NCI-H1417 (cell line): ENCODE measurements at places on chromosomes 3 and 15.

GRCh38 chr15:66067687-66068086, 185.9 kb downstream of the MEGF11 start:
- DNase-seq: no peak

GRCh38 chr3:39000008-39000450, 51.7 kb downstream of the SCN11A start:
- DNase-seq: peak; percentile 60

- DNase-seq: peak; percentile 91
These were observed 45.6 kb upstream of the IREB2 start for GRCh38 chr15:78392430-78392829.

DNA sequence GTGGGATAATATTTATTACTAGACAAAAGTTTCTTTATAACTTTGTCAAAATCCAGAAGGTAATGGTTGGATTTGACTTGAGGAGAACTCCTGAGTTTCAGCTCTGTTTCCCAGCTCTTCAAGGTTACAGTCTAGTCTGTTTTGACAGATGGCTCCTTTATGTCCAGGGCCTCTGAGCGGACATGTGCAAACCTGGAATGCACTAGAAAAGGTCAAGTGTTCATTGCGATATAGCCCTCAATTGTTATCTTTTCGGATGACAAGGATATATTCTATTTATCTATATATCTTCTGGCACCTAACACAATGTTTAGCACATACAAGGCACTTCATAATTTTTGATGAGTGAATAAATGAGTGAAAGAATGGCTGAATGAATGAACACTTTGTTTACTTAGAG, 513.2 kb upstream of the GOLIM4 start:
- no peak for DNase-seq

- DNase-seq: no peak
These were observed 19.4 kb downstream of the TGFBR2 start for GRCh38 chr3:30625541-30626438.

DNA sequence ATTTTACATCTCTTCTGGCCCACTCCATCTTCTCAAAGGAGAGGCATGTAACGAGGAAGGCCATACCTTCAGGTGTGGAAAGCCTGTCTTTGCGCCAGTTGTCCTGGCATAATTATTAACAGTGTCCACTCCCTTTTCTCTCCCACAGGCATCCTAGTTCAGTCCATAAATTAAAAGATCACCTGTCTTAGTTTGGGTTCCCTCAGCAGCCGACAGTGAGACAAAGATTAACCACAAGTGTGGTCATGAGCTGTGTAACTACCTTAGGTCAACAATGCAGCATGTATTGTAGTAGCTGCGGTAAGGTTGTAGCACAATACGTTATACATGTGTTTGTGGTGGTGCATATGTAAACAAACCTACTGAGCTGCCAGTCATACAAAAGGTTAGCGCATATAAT, 103.3 kb upstream of the GALNT15 start:
- peak; percentile 30 for DNase-seq

DNA sequence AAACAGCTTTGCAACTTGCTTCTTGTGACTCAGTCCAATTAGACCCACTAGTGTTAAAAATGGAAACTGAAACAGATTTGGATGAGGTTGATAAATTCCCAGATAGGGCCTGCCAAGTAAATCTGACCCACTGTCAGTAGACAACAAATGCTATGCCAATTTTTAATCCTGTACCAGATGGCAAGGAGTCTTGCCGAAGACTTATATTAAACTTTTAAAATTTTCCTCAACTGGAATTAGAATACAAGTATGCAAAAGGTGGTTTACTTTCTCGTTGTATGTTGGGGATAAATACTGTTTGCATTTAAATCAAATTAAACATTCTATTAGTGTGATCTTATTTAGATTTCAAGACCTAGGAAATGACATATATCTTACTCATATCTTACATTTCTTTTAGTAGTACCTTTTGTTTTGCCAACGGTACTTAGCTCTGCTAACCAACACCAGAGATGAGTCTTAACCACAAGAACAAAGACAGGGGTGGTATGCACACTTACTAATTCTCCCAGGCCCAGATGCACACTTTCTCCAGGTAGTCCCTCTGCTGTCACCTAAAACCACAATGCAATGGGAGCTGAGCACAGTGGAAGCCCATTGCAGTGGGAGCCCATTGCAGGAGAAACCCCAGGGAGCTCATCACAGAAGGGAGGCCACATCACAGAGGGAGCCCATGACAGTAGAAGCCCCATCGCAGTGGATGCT, 77.8 kb downstream of the WWTR1 start:
- DNase-seq: no peak

DNA sequence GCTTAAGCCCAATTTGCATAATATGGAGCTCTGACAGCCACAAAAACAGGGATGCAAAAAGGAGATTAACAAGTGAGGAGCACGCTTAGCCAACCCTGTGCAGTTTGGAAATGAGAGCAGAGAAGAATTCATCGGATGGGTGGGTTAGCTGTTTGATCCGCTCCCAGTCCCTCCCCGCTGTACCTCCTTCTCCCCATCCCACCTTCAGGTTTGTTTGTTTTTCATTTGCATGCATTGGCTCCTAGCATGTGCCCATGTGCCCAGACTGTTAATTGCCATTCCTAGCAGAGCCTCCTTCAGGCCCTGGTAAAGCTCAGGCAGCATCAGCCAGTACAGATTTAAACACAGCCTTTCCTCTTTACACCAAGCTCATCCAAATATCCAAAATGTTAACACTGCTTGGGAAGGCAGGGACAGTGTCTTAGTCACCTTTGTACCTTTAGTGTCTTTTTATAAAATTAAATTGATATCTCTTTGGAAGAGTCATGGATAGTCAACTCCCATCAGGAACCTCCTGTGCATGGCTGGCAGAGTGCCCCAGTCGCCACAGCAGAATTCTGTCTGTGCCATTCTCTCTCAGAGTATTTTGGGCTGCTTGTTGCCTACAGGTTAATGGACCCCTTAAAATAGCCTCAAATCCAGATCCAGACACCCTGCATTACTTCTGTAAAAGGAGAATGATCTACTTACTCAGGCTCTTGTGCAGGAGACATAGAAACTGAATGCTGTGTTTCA, 244.2 kb downstream of the LSAMP start:
- no peak for DNase-seq

DNA sequence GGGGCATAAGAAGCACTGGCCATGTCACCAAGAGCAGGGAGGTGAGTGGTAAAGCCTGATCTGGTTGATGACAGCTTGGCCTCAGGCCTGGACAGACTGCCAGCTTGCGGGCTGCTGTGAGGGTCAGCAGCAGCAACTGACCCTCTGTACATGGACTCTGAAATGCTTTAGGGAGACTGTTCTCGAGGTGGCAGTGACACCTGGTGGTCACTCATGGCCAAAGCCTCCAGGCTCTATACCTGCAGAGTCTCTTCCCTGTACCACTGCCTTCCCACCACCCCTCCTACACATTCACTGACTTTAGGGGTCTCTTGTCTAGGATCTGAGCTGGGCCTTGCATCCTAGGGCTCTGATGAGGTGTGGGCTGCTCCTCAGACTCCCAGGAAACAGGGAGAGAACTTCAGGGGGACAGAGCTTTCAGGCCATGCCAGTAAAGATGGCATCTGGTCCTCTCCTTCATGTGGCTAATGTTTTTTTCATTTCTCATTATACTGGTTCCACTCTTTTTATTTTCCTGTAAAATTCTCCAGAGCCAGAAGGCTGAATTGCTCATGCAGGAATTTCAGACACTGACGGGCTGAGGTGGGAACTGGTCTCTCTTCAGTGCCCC, 17.2 kb upstream of the TIMP4 start:
- peak; percentile 64 for DNase-seq

DNA sequence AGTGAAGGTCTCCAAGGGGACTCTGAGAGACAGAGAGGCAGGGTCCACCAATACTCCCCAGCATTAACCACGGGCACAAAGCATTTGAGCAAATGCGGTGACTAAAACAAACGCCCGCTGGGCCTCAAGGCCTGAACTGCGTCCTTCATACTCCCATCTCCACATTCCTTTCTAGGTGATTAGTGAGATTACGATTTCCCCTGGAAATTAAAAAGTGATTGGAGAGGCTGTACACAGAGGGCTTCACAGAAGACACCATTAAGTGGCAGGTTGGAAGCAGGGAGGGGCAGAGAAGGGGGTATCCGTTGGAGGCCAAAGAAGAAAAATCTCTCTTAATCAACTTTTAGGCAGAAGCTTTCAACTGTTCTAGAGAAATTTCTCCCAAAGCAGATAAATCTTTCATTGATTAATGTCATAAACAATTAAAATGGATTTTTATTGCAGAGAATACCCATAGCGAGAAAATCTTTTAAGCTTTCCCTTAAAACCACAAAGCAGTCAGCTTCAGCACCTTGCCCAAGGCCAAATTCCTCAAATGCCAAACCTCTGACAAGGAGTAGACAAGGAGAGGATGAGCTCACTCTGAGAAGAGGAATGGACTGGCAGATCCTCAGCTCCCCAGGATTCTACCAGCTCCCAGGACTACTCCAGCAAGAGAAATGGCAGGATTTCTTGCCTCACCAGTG, 38.2 kb downstream of the MB21D2 start:
- DNase-seq: no peak

GRCh38 chr15:78194568-78194925, 39.8 kb downstream of the ACSBG1 start:
- no peak for DNase-seq

DNA sequence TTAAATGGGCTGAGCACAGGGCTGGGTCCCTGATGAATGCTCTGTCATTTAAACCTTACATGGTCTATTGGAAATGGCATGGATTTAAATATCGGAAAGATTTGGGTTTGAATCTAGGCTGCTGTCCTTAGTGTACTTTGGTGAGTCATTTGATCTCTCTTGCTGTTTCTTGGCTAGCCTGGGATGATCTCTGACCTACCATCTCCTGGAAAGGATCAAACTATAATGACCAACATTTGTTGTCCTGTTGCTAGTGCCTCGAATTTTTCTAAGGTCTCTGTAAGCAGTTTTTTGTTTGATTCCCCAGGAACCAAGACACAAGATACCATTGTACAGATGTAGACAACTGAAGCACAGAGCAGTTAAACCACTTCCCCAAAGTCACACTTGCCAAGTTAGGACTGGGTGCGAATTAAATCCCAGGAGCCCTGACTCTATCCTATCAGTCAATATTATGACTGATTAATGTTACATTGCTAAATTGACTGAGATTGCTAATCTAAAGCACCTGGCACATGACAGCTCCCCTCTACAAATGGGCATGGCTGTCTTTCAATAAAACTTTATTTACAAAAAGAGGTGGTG, 244.9 kb upstream of the MCTP2 start:
- no peak for DNase-seq

GRCh38 chr3:182484682-182485081, 308.6 kb upstream of the ATP11B start:
- DNase-seq: no peak

DNA sequence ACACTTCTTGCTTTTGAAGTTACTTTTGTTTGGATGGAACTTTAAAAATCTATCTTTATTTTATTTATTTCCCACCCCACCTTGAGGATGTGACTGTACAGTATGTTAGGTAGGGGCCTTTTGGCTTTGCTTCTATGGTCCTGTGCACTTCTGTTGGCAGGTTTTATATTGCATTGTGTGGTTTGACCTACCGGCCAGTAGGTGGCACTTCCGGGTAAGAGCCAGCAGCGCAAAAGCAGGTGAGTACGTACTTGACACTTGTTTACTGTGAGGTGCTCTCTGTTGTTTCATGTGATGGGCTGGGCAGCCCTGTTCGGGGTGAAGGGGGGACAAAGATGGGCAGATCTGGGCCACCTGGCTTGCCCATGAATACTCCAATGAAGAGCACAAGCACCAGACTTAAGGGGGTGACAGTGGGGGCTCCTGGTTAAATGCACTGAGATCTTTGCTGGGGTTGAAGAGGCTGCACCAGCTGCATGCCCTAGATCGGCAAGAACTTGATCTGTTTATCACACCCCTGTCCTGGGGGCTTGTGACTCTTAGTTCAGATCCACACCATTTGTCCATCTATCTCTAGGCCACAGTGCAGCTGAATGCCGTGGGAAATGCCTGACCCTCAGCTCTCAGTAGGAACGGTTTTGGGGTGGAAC, 131.6 kb downstream of the NLGN1 start:
- DNase-seq: peak; percentile 31

GRCh38 chr3:45611628-45612081, 17.1 kb downstream of the LIMD1 start:
- DNase-seq: no peak

GRCh38 chr15:64092864-64093626, 593 bp downstream of the CIAO2A start:
- peak; percentile 85 for DNase-seq

DNA sequence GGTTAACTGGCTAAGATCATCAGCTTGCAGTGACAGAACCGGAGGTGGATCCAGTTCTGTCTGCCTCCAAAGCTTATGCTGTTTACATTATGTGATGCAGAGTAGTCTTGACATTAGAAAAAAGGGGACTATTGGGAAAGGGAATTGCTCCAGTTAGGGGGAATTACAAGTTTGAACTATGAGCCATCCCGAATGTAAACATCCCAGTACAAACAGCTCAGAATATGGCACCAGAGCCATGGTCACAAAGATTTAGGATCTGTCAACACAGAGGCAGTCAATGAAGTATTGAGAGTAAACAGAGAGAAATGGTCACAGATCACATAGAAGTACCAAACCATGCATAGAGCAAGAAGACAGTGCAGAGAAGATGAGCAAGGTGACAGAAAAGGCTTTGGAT, 39.8 kb upstream of the CRTC3 start:
- DNase-seq: no peak

- DNase-seq: no peak
These were observed 660.1 kb upstream of the CFAP20DC start for GRCh38 chr3:59709702-59710553.

GRCh38 chr3:46010519-46011113, 15.0 kb upstream of the FYCO1 start:
- DNase-seq: no peak

DNA sequence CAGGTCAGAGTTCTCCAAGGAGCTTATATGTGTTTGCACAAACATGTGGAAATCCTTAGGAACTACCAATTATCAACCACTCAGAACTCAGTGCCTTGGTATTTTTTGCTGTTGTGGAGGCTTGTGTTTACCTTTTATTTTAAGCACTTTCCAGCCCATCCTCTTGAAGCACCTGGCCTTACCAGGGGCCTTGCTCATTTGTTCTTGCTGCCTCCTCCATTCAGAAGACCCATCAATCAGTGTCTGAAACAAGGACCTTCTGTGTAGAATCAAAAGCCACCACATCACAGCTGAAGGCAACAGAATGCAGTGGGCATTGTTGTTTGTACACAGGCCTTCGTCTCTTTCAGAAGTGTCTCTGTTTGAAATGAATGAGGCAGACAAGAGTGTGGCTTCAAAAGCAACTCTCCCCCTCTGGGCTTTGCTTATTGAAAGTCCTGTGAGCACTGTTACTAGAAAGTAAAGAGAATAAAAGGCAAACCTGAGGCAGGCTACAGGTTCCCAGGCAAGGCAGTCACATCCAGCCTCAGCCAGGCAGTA, 24.5 kb upstream of the LIPC start:
- peak; percentile 47 for DNase-seq
